ENCODE measurements at places on chromosomes 12 and 14. TPM values are rescaled to one million over a fixed set of nuclear protein-coding genes. Genes with fewer than 3 reads are reported as not detected.

The SYNDIG1L gene
- total RNA-seq, result not detected

The MDGA2 gene
- not detected for total RNA-seq

The KLHL33 gene
- not detected for total RNA-seq

The SP7 gene
- 0.41 TPM for total RNA-seq

The TSPAN11 gene
- total RNA-seq, result not detected

The ANGEL1 gene
- 4.8 TPM for total RNA-seq

The TRHDE gene
- total RNA-seq, result not detected

The C12orf54 gene
- total RNA-seq, result not detected

All from G401 (cell line).